ENCODE measurements at places on chromosomes 3 and 15.
A peak's percentile ranks its signal among the peaks of the same experiment; 100 is the strongest.

GRCh38 chr3:62192891-62193290, 180.5 kb downstream of the FEZF2 start:
- no peak for DNase-seq

DNA sequence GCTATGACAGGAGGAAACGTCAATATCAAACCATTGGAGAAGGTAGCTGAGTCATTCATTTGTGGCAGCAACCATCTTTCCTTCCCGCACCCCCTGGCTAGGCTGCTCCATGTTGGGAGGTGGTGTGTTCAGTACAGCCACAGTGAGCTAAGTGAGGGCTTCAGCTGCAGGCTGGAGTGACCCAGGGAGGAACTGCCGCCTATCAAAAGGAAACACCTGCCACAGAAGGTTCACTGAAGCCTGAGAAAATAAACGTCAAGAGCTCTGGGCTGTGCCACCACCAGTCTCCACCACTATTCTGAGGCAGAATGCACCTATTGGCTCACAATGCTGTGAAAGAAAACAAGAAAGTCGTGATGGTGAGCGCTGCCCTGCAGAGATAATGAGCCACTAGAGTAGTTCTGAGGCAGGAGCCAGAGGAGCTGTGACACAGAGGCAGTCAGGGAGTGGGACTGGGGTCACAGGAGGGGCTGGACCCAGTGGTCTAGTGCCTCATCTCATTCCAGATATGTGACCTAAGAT, 34.8 kb upstream of the CD47 start:
- DNase-seq, result peak; percentile 83

DNA sequence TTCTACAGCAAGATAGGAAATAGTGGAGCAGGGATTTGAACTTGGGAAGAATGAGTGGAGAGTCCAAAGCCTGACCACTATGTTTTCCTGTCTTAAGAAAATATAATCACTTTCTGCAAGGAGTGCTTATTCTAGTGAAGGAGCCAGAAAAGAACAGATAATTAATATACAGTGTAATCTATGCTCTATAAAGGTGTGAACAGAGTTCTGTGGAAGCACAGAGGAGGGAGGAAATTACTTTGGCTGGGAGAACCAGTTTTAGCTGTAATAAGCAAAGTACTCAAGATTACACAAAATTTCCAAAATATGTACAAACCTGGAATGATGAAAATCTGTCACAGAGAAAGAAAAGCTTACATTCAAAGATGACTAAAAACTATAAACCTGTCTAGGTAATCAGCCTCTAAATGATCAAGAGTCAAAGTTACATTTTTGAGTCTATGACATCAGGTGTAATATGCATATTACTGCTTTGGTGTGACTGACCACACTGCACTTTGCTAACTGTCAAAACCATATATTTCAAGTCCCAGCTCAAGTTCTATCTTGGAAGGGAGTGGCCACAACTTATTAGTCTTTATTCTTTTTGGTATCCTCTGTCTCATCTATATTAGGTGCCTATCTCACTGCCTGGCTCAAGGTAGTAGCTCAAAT, 40.7 kb upstream of the MB21D2 start:
- DNase-seq, result no peak

- no peak for DNase-seq
Measured at GRCh38 chr15:54282228-54282836, 304.1 kb downstream of the UNC13C start.
